ENCODE measurements at places on chromosomes 11 and 22.

- DNase-seq: no peak
Measured at GRCh38 chr11:46050662-46051061, 70.6 kb downstream of the PHF21A start.

DNA sequence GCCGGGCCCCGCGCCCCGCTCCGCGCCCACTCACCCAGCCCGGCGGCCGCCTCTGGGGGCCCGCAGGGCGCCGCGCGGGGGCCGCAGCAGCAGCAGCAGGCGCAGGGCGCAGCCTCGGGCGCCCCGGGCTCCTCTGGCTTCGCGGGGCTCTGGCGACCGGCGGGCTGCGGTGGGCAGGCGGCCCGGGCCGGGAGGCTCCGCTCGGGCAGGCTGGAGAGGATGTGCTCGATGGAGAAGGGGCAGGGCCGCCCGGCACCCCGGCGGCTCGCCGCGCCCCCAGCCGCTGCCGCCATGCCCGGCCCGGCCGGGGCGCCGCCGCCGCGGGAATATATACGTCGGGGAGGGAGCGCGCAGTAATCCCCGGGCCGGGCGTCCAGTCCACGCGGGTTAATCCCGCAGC, at the start of gene GSC2:
TSS of gene GSC2 (minus strand) at position 302 of the 400 bp plus-strand sequence. CDS start at position 293, 9 bp downstream.
- DNase-seq: no peak

DNA sequence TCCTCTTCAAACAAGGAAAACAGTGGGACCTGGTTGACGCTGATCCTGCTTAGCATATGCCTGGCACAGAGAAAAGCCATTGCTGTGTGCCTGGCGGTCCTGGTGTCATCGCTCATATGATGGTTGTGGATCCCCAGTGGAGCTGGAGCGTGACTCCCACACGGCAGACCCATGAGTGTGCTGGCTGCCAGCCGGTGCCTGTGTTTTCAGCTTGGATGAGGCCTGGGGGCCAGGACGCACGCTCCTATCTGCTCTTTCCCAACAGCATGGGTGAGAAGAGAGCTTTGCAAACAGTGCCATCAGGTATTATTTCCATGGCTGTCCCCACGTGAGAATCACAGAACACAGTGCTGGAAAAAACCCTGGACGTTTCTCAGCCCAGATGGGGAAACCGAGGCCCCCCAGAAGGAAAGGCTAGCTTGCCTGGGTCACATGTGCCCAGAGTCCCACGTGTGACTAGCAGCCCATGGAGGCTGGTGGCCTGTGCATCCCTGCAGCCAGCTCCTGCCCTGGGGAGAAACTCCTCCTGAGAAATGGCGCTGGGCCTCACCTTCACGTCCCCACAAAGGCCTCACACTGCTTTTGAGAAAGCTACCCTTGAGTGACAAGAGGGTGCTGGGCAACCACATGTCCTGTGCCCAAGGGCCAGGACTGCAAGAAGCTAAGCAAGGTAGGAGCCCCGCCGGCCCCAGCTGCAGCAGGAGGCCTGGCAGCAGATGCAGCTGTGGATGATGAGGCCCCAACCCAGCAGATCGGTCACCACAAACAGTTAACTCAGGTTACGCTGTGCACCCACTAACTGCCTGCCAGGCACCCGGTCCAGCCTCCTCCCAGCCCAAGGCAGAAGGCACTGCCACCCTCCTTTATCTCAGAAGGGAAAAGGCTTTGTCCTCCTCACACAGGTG, 4.2 kb downstream of the CDKN1C start:
- DNase-seq: no peak

DNA sequence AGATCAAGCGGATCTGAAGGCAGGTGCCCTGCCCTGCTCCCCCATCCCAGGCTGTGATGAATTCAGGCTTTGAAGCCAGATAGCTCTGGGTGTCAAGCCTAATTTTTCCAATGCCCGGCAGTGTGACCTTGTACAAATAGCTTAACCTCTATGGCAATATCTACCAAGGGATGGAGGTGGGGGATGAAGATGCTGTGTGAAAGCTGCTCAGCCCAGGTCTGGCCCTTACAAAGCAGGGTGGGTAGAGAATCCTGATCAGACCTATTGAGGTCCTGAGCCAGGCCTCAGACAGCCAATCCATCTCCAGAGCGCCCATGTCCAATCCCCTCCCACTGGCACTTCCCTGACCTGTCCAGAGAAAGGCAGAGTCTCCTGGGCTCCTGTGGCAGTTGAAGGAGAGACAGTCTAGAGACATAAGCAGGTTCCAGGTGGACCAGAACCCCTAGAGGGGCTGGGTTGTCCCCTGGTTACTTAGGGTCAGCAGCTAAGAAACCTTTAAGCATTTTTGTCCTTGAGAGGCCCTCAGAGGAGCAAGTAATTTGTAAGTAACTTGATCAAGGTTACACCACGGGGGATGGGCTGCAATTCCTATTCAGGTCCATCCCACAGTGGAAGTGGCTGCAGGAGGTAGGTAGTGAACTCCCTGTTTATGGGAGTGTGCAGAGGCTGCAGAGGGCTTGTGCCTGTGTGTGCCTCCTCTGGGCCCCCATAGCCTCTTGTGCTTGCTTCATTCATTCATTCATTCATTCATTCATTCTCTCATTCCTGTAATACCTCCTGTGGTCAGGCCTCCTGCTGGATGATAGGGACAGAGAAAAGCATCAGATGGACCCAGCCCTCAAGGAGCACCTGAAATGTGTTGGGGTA, 10.4 kb downstream of the P2RY2 start:
- no peak for DNase-seq

DNA sequence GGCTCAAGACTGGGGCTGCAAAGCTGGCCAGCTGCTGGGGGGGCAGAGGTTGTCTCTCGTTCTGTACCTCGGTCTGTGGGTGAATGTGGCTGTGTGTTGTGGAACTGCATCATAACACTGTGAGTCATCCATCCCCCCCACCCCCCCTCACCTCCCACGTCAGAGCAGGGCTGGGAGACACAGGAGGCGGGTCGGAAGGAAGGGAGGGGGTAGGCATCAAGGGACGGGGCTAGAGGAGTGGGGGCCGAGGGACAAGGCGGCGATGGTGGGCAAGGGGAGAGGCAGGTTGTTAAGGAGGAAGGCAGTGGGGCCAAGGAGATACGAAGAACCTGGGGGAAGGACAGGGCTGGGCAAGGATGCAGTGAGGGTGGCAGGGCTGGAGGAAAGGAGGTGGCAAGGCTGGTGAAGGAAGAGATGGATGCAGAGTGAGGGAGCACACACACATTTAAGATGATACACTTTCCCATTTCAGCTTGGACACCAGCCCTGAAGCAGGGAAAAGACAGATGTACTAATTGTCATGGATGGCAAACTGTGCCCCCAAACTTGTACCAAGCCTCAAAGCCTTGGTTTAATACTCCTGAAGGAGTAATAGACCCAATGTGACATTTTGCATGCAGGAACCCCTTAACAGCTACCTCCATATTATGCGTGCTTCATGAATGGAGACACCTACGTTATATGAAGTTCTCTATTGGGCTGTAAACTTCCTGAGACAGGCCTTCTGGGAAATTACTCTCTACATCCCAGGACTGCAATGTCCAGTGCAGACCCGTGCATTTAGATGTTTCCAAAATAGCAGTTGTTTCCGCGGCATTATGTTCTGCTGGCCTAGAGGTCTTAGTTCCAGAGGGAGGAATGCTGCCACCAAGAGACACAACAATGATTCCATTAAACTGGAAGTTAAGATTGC, at the start of gene YPEL4:
TSS of gene YPEL4 (minus strand) at position 87 of the 913 bp plus-strand sequence. CDS start 2,805 bp downstream, outside the sequence.
- peak; percentile 88 for DNase-seq

- no peak for DNase-seq
Measured at GRCh38 chr11:57599381-57599780, 1.9 kb downstream of the SERPING1 start.

Measured in EH (cell line).